ENCODE measurements at places on chromosomes 12 and 14. TPM values are rescaled to one million over a fixed set of nuclear protein-coding genes. Genes with fewer than 3 reads are reported as not detected.
A peak's percentile ranks its signal among the peaks of the same experiment; 100 is the strongest.

Gene KIF21A
- total RNA-seq, result 5.4 TPM

Gene RAB5B
- 125 TPM for total RNA-seq

DNA sequence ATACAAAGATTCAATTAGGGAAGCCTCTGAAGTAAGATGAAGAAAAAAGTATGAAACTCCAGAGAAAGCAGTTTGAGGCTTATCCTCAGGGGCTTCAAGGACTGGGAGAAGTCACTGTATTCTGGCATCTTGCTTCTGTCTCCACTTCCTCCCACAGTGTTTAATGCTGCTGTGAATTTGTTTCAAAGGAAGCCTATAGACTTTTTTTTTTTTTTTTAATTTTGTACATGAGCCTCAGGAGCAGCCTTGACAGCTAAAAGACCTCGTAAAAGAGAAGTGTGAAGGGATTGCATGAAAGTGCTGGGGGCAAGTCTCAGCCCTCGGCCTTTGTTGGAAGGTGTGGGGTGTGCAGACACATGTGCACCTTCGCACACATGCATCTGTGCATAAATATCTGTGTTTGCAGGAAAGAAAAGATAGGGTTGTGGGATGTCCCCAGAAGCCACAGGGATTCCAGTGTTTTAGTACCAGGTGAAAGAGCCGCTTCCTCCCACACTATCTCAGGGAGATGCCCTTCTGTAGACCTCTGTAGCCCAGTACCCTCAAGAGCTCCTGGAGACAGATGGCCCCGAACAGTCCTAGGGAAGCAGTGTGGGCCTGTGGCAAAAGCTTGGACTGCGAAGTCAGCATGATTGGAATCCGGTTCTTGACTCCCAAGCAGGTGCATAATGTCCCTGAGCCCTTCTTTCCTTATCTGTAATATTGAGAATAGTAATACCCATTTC, 193.5 kb upstream of the BCL2L14 start:
- H3K36me3 ChIP-seq, result no peaks in the 10 kb centered on the region
- peaks cover 6% of the 10 kb centered on the region for H3K4me1 ChIP-seq
- H3K27ac ChIP-seq, result no peak overlapping the region
- H3K27me3 ChIP-seq, result no peaks in the 10 kb centered on the region

- no peak for DNase-seq
- no peak overlapping the region for H3K4me3 ChIP-seq
- H3K27ac ChIP-seq, result no peak overlapping the region
These were observed 15.0 kb upstream of the PIP4K2C start for GRCh38 chr12:57575771-57576612.

GRCh38 chr12:74988156-74988555, 221.5 kb downstream of the KCNC2 start:
- H3K4me3 ChIP-seq, result no peak overlapping the region
- no peaks in the 10 kb centered on the region for H3K36me3 ChIP-seq
- H3K27me3 ChIP-seq, result no peaks in the 10 kb centered on the region
- no peak overlapping the region for H3K27ac ChIP-seq
- no peaks in the 10 kb centered on the region for H3K4me1 ChIP-seq
- DNase-seq, result no peak

- no peaks in the 10 kb centered on the region for H3K27me3 ChIP-seq
- H3K4me1 ChIP-seq, result no peaks in the 10 kb centered on the region
- no peaks in the 10 kb centered on the region for H3K36me3 ChIP-seq
- no peak for DNase-seq
- H3K27ac ChIP-seq, result no peak overlapping the region
These were observed 15.1 kb downstream of the CYP46A1 start for GRCh38 chr14:99699085-99699760.

GRCh38 chr12:51218607-51219161, 822 bp upstream of the POU6F1 start:
- peaks cover 11% of the 10 kb centered on the region for H3K4me1 ChIP-seq
- H3K27ac ChIP-seq, result peak overlapping the region; percentile 98
- peak overlapping the region; percentile 64 for H3K4me3 ChIP-seq

Gene INHBE
- total RNA-seq, result not detected

DNA sequence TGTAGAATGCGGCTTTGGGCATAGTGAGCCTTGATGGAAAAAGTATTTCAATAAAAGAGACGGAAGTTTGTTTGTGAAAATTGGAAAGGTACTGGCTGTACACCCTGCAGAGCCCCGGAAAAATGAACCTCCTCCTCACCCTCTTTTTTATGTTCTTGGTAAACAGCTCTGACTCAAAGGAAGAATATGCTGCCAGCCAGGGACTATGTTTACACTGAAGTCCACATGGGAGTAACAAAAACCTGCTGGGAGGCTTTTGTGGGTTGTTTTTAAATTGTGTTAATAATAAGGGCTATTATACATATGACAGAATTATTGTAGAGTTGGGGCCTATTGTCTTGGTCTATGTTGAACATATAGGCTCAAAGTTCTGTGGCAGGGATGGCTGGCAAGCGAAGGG, 70.7 kb downstream of the TTC8 start:
- no peaks in the 10 kb centered on the region for H3K36me3 ChIP-seq
- H3K4me3 ChIP-seq, result no peak overlapping the region
- no peak overlapping the region for H3K27ac ChIP-seq
- DNase-seq, result peak; percentile 11
- no peaks in the 10 kb centered on the region for H3K4me1 ChIP-seq

Gene OR4K1
- total RNA-seq, result not detected

Gene DBX2
- not detected for total RNA-seq

Gene LRRK2
- total RNA-seq, result 14.3 TPM

Gene KRT6C
- total RNA-seq, result not detected

- no peaks in the 10 kb centered on the region for H3K36me3 ChIP-seq
- H3K27me3 ChIP-seq, result no peaks in the 10 kb centered on the region
- no peak overlapping the region for H3K27ac ChIP-seq
- no peak for DNase-seq
- no peak overlapping the region for H3K4me3 ChIP-seq
These were observed 50.0 kb upstream of the GPATCH2L start for GRCh38 chr14:76101391-76102379.

DNA sequence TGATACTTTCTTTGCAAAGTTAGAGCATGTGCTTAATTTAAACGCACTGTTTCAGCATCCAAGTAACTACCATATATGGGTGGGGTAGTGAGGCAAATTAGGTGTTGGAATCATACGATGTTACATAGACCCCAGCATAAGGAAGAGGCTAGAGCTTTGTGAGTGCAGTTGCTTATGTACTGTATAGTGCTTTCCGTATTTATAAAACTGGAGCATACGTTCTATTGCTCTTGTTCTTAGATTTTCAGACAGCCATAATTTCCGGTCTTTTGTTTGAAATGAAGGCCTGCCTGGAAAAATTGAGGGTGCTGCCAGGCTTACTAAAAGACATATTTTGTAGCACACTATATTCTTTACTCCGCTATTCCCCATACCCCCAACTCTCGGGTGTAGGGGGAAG, 335.7 kb downstream of the FOXG1 start:
- no peak overlapping the region for H3K4me3 ChIP-seq
- no peaks in the 10 kb centered on the region for H3K36me3 ChIP-seq
- H3K27me3 ChIP-seq, result no peaks in the 10 kb centered on the region
- DNase-seq, result no peak
- no peak overlapping the region for H3K27ac ChIP-seq
- no peaks in the 10 kb centered on the region for H3K4me1 ChIP-seq

Gene AICDA
- total RNA-seq, result not detected

Gene TSPAN8
- 22.9 TPM for total RNA-seq

- no peak for DNase-seq
- H3K4me1 ChIP-seq, result no peaks in the 10 kb centered on the region
- no peaks in the 10 kb centered on the region for H3K36me3 ChIP-seq
- H3K4me3 ChIP-seq, result no peak overlapping the region
- no peaks in the 10 kb centered on the region for H3K27me3 ChIP-seq
These were observed 80.2 kb downstream of the NTN4 start for GRCh38 chr12:95710386-95710785.

DNA sequence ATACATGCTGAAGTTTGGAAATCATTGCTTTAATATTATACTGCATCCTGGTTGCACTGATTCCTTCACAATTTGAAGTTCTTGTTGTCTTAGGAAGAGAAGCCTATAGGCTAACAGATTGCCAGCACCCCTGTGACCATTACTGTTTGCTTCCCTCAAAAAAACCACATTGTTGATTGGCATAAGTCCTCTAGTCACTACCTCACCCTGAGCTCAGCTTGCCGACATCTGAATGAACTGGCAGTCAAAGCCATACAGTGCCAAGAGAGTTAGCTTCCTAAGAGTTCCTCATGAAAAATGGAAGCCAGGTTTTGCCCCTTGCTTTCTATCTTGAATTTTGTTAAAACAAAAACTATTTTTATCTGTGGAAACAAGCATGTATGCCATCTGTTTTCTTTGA, 276.1 kb downstream of the SYT1 start:
- no peak overlapping the region for H3K4me3 ChIP-seq
- no peaks in the 10 kb centered on the region for H3K4me1 ChIP-seq
- H3K36me3 ChIP-seq, result no peaks in the 10 kb centered on the region
- DNase-seq, result no peak
- no peaks in the 10 kb centered on the region for H3K27me3 ChIP-seq

GRCh38 chr12:120831648-120832267, 72.4 kb downstream of the SPPL3 start:
- peaks cover 8% of the 10 kb centered on the region for H3K4me1 ChIP-seq
- H3K4me3 ChIP-seq, result no peak overlapping the region
- no peak for DNase-seq
- no peaks in the 10 kb centered on the region for H3K27me3 ChIP-seq

DNA sequence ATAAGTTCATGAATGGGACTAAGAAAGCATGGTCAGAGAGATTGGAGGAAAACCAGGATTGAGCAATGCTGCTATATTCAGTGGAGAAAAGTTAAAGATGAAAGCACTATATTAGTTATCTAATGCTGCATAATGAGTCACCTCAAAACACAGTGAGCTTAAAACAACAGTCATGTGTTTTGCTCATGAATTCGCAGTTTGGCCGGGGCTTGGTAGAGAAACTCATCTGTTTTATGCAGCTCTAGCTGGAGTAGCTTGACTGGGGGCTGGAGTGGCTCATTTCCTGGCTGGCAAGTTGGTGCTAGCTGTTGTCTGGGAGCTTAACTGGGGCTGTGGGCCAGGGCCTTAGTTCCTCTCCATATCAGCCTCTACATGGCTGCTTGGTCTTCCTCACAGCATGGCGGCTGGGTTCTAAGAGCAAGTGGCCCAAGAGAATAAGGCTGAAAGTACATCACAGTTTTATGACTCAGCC, 90.1 kb downstream of the ADCK1 start:
- no peaks in the 10 kb centered on the region for H3K36me3 ChIP-seq
- DNase-seq, result no peak
- no peaks in the 10 kb centered on the region for H3K27me3 ChIP-seq

DNA sequence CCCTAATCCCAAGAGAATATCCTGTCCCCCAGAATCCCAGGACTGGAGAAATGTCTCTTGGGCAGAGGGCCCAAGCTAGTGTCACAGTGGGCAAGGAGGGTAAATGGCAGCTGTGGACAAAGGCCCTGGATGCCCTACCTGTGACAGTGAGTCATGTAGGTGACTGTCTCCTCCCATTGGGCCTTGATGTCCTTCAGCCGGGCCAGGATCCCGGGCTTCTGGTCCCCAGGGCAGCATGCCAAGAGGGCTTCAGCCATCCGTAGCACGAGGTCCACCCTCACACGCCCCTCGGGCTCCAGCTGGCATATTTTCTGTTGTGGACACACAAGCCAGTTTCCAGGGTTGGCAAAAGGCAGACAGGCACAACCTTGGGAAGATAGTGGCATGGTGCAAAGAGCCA, 48.8 kb downstream of the SYNE3 start:
- H3K27ac ChIP-seq, result no peak overlapping the region
- H3K4me3 ChIP-seq, result no peak overlapping the region
- DNase-seq, result no peak

Gene ERP27
- total RNA-seq, result 1.9 TPM

GRCh38 chr12:4202487-4202886, 71.1 kb upstream of the CCND2 start:
- no peaks in the 10 kb centered on the region for H3K36me3 ChIP-seq
- H3K4me1 ChIP-seq, result no peaks in the 10 kb centered on the region
- DNase-seq, result no peak
- no peak overlapping the region for H3K4me3 ChIP-seq
- H3K27ac ChIP-seq, result no peak overlapping the region

GRCh38 chr14:104750056-104750752, 2.7 kb upstream of the SIVA1 start:
- peaks cover 13% of the 10 kb centered on the region for H3K4me1 ChIP-seq
- H3K36me3 ChIP-seq, result no peaks in the 10 kb centered on the region
- DNase-seq, result no peak
- no peak overlapping the region for H3K4me3 ChIP-seq

DNA sequence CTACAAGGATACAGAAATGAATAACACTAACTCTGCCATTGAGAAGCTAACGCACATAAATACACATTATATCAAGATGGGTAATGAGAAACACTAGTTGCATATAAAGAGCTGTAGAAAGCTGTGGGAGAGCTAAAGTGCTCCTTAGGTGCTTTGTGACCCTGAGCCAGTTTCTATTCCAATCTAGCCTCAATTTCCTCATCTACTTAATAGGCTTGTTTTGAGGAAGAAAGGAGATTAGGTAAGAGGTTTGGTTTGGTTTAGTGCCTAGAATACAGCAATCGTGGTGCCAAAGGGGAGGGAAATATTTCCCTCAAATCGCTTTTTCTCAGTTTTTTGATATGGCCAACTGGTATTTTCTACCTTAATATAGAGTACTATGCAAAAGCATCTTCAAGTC, 994 bp downstream of the SRP54 start:
- H3K36me3 ChIP-seq, result no peaks in the 10 kb centered on the region
- no peak overlapping the region for H3K27ac ChIP-seq
- H3K4me3 ChIP-seq, result peak overlapping the region; percentile 63
- peaks cover 14% of the 10 kb centered on the region for H3K4me1 ChIP-seq
- no peaks in the 10 kb centered on the region for H3K27me3 ChIP-seq

DNA sequence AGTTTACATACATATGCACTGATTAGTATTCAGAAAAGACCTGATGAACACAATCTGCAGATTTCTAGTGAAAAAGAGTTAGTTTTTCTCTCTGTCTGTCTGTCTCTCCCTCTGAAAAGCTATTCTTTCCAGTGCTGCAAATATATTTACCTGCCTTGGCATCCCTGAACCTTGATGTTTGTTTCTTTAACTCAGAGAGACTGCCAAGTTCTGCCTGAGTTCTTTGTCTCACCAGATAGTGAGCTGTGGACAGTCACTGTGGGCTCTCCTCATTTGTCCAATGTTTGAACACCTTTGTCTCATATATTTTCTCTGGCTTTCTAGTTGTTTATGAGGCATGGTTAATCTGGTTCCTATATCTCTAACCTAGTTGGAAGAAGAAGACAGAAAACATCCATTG, 250.4 kb downstream of the SOX5 start:
- H3K27ac ChIP-seq, result no peak overlapping the region
- H3K36me3 ChIP-seq, result no peaks in the 10 kb centered on the region
- H3K27me3 ChIP-seq, result no peaks in the 10 kb centered on the region
- no peak for DNase-seq
- no peaks in the 10 kb centered on the region for H3K4me1 ChIP-seq

Gene POTEG
- not detected for total RNA-seq

GRCh38 chr12:108560321-108560721, 652 bp downstream of the SART3 start:
- peak overlapping the region; percentile 78 for H3K27ac ChIP-seq
- H3K4me3 ChIP-seq, result peak overlapping the region; percentile 96
- H3K27me3 ChIP-seq, result no peaks in the 10 kb centered on the region

DNA sequence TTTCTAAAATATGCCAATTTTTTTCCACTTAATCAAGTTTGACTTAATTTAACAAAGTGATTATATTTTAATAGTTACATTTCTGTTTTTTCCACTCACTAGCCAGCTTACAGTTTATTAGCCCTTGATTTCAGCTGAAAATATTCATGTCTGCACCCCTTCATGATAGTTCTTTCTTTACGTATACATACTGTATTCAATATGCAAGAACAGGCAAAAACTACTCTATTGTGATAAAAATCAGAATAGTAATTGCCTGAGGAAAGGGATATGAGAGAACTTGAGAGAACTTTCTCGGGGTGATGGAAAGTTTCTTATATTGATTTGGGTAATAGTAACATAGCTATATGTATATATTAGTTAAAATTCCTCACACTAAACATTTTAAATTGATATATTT, 17.4 kb upstream of the PSMA6 start:
- no peaks in the 10 kb centered on the region for H3K27me3 ChIP-seq
- H3K27ac ChIP-seq, result no peak overlapping the region
- DNase-seq, result no peak
- no peak overlapping the region for H3K4me3 ChIP-seq

Measured in ovary (tissue), 10 donors.